Activated naive CD4-positive, alpha-beta T cell treated with anti-CD3 and anti-CD28 coated beads, Interleukin-2, amount 50 U/mL, for 72 hours (primary cell): ENCODE measurements at places on chromosomes 3 and 15.

GRCh38 chr3:41960826-41961750 is 815 bp downstream of the ULK4 start:
- peak; percentile 48 for DNase-seq

- DNase-seq: no peak
Observed at GRCh38 chr3:2896308-2896939, 213.8 kb downstream of the IL5RA start.

GRCh38 chr3:197472151-197472550 is 83.6 kb downstream of the BDH1 start:
- no peak for DNase-seq

DNA sequence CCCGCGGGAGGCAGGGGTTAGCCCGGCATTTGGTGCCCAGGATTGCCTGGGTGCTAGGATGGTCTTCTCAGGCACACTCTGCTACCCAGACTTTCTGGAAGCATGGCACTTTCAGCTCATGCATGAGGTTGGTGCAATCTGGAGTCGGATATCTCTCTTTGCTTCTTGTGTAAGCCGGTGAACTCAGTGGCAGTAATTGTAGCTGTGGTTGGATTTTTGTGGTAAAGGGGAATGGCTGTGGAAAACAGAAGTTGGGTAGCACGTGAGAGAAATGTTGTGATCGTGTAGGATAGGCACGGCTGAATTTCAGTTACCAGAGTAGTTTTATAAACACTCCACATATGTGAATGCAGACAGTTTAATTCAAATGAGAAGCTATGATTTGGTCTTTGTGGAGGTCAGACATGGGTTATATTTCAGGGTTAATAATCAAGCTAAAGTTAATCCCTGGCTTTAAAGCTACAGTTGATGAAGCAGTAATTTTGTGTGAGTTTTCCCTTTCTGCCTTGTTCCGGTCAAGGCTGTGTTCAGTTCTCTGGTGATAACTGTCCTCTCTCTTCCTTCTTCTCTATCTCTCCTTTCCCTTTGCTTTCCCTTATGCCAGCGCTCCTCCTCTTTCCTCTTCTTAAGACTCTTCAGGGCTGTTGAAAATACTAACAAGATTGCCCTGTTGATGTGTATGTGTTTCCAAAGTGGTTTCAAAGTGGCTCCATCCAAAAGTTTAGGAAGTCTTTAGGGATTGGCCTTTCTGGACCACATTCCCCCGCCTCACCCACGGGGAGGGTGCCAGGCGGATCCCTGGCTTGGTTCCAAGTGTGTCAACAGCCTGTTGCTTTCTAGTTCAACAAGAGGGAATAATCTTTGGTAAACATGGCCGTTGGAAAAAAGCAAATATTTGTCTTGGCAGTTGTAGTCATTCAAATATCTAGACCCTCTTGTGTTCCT is 404.6 kb upstream of the C2CD4B start:
- DNase-seq: no peak

GRCh38 chr3:33791477-33792166 is 6.8 kb upstream of the PDCD6IP start:
- DNase-seq: no peak
